ENCODE measurements at places on chromosomes 2 and 18. TPM values are rescaled to one million over a fixed set of nuclear protein-coding genes. Genes with fewer than 3 reads are reported as not detected.

- no peak overlapping the region for H3K27ac ChIP-seq
- H3K4me3 ChIP-seq, result no peak overlapping the region
- DNase-seq, result no peak
- H3K36me3 ChIP-seq, result no peaks in the 10 kb centered on the region
- no peaks in the 10 kb centered on the region for H3K4me1 ChIP-seq
These were observed 30.3 kb upstream of the GPC1 start for GRCh38 chr2:240405133-240405532.

PUM2 gene
- 20.1 TPM for polyA plus RNA-seq

DNA sequence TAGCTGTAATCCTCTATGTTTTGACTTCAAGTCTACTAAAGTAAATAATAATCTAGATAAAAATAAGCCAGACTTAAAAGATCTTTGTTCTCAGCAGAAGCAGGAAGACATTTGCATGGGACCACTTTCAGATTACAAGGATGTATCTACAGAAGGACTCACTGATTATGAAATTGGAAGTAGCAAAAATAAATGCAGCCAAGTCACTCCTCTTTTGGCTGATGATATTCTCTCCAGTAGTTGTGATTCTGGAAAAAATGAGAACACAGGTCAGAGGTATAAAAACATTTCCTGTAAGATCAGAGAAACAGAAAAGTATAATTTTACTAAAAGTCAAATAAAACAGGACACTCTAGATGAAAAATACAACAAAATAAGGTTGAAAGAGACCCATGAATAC lies 338.4 kb downstream of the ZNF804A start:
- no peaks in the 10 kb centered on the region for H3K36me3 ChIP-seq
- no peaks in the 10 kb centered on the region for H3K27me3 ChIP-seq
- H3K4me1 ChIP-seq, result no peaks in the 10 kb centered on the region
- no peak overlapping the region for H3K4me3 ChIP-seq

CCDC150 gene
- 9.9 TPM for polyA plus RNA-seq

NYAP2 gene
- not detected for polyA plus RNA-seq

- DNase-seq, result no peak
- H3K27ac ChIP-seq, result no peak overlapping the region
- no peaks in the 10 kb centered on the region for H3K27me3 ChIP-seq
- H3K36me3 ChIP-seq, result peaks cover 12% of the 10 kb centered on the region
- no peak overlapping the region for H3K4me3 ChIP-seq
These were observed 11.6 kb downstream of the NOL10 start for GRCh38 chr2:10678225-10678624.

- no peak overlapping the region for H3K4me3 ChIP-seq
- H3K36me3 ChIP-seq, result no peaks in the 10 kb centered on the region
- no peaks in the 10 kb centered on the region for H3K4me1 ChIP-seq
- no peaks in the 10 kb centered on the region for H3K27me3 ChIP-seq
These were observed 1427.7 kb upstream of the CELF4 start for GRCh38 chr18:38993342-38993741.
